GOT3 (cell line): ENCODE measurements at places on chromosomes 12 and 14.
A peak's percentile ranks its signal among the peaks of the same experiment; 100 is the strongest.

- DNase-seq = no peak
These were observed 3.6 kb upstream of the TNFRSF1A start for GRCh38 chr12:6345319-6346091.

GRCh38 chr12:109899783-109900751 lies at the start of gene TCHP:
Gene TCHP, plus strand, starts transcription at chr12:109900274. Its CDS starts 2,753 bp downstream, at chr12:109903027.
- no peak for DNase-seq

DNA sequence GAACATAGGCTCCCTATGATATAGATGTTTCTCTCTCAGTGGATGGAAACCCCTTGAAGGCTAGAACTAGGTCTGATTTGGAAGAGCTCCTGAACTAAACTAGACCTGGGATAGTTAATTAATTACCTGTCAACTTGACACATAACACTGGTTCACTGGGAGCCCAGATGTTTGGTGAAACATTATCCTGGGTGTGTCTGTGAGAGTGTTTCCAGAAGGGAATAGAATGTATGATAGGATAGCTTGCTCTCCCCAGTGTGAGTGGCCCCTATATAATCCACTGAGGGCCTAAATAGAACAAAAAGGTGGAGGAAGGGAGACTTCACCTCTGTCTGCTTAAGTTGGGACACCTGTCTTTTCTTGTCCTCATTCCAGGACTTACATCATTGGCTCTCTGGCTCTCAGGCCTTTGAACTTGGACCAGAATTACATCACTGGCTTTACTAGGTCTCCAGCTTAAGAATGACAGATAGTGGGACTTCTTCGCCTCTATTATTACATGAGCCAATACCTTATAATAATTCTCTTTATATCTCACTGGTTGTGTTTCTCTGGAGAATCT lies 194.1 kb downstream of the KTN1 start:
- no peak for DNase-seq

- no peak for DNase-seq
These were observed 59.3 kb downstream of the C14orf132 start for GRCh38 chr14:96098309-96098998.

- no peak for DNase-seq
These were observed 329.5 kb downstream of the RPL10L start for GRCh38 chr14:46322076-46322475.

- DNase-seq = no peak
These were observed 114.2 kb upstream of the SINHCAF start for GRCh38 chr12:31440134-31440533.

GRCh38 chr14:33254342-33254741 lies 315.7 kb downstream of the NPAS3 start:
- DNase-seq = no peak

DNA sequence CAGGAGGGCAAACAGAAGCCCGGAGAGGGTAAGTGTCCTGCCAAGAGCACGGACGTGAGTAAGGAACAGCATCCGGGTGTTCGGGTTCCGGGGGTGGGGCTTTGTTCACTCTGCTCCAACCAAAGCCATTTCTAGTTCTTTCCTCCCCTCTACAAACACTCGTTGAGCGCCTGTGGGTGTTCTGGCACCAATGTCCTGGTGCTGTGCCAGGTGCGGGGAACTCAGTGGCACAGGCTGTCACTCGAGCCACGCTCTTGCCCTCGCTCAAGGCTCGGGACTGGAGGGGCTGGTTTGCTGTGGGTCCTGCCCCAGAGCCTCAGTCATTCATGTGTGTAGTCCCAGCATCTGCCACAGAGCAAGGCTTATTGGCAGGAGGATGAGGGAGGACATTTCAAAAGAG lies 157.5 kb downstream of the CALM1 start:
- no peak for DNase-seq

DNA sequence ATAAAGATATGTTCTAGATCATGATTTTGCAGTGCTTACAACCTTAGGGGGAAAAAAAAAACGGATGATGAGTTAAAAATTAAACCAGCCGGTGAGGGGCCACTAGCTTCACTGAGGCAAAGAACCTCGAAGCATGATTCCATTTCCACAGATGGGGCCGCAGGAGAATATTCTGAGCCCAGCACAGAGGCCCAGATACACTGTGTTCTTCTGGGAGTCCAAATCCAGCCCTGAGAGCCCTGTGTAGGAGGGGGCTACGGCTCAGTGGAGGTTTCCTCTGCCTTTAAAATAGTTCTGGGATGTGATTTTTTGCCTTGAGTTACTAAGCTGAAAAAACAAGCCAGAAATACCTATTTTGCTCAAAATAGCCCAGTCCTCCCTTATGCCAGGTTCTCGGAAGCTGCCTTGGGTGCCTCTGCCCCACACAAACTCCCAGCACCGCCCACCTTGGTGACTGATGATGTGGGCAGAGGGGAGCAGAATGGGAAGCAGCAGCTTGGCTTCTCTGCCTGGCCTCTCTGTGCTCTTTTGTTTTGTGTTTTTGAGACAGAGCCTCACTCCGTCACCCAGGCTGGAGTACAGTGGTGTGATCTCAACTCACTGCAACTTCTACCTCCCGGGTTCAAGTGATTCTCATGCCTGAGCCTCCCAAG lies 105.4 kb upstream of the BCL2L14 start:
- DNase-seq = no peak

DNA sequence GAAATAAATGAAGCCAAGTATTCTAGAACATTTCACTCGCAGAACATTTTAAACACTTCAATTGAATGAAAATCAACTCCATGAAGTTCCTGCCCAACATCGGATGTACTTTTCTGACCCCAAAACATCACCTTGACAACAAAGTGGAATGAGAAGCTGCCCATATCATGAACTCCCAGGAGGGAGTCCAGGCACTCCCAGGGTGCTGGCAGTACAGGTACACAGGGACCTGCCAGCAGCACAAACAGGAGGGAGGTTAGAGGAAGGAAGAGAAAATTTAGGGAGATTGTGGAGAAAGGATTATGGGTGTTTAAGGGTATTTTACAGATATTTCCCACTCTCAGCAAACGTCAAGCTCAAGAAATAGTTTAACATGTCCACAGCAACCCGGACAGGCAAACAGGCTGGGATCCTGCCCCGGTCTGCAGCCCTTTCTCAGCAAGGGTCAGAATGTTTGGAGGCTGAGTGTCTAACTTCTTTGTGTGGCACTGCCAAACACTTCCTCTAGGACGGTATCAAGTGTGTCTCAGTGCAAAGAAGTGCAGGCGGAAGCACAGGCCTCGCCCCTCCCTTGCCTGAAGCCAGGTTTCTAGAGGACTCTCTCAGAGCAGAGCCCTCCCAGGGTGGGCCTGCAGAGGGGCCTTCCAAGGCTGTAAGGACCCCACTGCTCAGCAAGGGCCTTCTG lies 72.2 kb downstream of the SETD3 start:
- no peak for DNase-seq

GRCh38 chr12:71888521-71888920 lies 49.0 kb downstream of the TBC1D15 start:
- DNase-seq = no peak

GRCh38 chr12:16016748-16017147 lies 105.6 kb downstream of the DERA start:
- DNase-seq = no peak

- no peak for DNase-seq
These were observed 41.3 kb upstream of the C12orf71 start for GRCh38 chr12:27123642-27124041.

DNA sequence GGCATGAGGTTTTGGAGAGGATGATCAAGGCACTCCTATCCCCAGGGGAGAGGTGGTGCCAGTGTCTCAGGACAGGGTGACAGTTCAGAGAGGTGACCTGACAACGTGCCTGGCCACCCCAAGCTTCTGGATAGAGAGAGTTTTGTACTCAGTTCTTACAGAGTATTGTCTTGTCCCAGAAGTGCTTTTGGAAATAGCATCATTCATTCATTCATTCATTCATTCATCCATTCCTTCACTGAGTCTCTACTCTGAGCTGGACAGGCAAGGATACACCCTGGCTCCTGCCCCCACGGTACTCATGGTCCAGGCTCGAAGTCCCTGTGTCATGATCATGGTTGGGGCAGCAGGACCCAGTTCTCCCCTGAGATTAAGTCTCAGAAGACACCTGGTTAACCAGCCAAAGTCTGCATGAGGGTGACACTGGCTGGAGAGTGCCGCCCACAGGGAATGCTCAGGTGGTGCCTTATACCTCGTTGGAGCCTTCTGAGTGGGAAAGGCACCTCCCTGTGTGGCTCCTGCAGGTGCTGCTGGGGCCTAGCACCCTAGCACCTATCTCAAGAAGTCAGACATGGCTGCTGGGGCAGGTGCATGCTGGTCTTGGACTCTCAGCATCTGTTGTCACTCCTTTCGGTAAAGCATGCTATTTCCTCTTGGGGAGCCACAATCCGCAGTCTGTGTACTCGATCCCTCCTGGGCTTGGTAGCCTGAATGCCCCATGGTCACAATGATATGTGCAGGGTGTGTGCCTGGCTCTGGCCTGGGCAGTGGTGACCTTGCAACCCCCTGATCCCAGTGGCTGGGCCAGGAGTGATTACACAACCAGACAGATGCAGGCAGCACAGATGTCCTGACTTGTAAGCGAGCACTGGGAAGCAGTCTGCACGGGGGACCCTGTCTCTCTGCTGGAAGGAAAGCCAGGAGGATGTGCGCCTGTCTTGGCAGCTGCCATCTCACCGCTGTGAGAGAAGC lies 57.8 kb downstream of the C14orf132 start:
- no peak for DNase-seq

GRCh38 chr12:3178671-3179313 lies 101.6 kb downstream of the TSPAN9 start:
- DNase-seq = no peak

GRCh38 chr12:26473291-26473690 lies 277.9 kb downstream of the SSPN start:
- DNase-seq = no peak

DNA sequence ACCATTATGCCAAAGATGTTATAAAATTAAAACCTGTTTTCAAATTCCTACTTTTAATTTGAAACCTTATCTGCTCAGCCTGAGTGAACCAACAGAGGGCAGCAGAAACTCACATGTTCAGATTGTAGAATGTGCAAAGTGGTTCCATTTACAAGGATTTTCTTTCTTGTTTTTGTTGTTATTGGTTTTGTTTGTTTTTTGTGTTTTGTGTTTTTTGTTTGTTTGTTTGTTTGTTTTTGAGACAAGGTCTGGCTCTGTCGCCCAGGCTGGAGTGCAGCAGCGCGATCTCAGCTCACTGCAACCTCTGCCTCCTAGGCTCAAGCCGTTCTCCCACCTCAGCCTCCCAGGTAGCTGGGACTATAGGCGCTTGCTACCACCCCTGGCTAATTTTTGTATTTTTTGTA lies 22.8 kb upstream of the GARIN2 start:
- DNase-seq = no peak

GRCh38 chr14:69540654-69541335 lies 33.9 kb downstream of the CCDC177 start:
- no peak for DNase-seq

DNA sequence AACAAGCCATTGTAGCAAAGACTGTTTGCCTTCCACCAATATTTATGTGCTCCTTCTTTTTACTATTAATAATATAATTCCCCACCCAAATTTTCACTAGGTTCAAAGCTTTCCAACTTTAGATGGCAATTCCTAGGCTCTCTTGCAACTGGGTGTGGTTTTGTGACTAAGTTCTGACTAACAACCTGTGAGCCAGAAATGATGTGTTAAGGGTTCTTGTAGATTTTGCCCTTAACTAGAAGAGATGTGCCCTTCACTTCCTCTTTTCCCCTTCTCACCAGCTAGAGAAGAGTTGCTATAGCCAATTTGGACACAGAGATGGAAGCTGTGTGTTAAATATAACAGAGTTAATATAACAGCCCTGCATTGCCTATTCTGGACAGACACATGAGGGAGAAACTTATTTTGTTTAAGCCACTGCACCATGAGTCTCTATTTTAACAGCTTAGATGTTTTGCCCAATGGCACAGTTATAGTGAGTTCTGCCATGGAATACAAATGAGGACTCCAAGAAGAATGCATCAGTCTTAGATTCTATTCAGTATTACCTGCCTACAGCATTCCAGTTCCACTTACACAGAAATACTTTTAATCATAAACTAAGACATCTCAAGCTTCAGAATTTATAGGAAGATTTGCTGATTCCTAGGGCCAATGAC lies 216.2 kb downstream of the DUSP6 start:
- no peak for DNase-seq

GRCh38 chr14:91261115-91261514 lies 16.6 kb upstream of the GPR68 start:
- no peak for DNase-seq

- no peak for DNase-seq
These were observed 44.9 kb upstream of the STRAP start for GRCh38 chr12:15837141-15837790.

DNA sequence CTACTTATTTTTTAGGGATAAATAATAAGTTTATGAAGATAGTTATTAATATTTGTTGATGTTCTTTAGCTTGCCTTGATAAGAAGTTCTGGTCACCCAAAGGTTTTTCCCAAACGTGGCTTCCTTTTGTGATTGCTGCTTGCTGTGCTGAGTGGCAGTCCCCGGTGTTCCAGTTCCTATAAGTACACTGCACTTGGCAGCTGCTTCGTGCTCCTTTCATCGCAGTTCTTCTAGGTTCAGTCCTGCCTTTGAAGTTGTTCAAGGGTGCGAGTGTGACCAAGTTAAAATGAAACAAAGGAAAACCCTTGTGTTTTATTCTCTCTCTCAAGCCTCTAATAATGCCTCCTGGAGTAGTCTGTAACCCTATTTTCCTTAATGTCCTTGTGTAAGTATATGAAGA lies 128.5 kb upstream of the ATF1 start:
- DNase-seq = no peak

GRCh38 chr14:66857867-66858266 lies 331.4 kb upstream of the GARIN2 start:
- no peak for DNase-seq

DNA sequence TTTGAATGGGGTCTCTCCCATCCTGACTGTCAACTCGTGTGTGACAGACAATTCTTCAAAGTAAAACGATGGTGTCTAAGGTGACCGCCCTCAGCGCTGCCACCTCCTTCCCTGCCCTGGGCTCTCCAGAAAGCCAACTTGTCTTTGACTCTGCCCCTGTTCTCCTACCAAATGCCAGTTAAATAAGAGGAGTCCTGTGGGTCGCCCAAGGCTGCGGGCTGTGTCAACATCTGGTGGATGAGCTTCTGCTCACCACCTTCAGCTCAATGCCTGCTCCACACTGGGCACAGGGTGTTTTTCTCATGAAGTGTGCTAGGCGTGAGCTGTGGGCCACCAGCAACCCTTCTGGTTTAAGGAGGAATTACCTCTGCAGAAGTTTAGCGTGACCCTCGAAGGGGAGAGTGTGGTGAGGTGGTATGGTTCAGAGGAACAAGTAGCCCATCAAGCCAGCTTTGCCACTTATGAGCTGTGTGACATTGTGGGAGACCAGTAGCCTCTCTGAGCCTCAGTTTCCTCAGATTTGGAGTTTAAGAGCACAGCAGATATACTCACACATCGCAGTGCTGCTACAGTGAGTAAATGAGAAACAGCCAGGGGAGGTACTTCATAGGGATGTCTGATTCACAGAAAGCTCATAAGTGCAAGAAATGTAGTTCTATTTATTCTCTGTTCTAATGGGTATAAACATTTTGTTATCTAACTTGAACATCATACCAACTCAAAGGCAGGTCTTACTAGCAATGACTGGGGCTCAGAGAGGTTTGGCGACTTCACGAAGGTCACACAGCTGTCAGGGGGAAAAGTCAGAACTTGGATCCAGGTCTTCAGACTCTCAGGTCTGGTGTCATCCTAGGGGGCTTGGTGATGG lies 12.1 kb downstream of the SERPINA1 start:
- DNase-seq = no peak

GRCh38 chr14:103770500-103770899 lies 54.9 kb downstream of the ZFYVE21 start:
- no peak for DNase-seq

GRCh38 chr12:110281549-110282299 lies 677 bp downstream of the ATP2A2 start:
- peak; percentile 27 for DNase-seq

- no peak for DNase-seq
These were observed 284.7 kb upstream of the SYT1 start for GRCh38 chr12:78579846-78580245.
